ENCODE measurements at places on chromosomes 5 and 9.

DNA sequence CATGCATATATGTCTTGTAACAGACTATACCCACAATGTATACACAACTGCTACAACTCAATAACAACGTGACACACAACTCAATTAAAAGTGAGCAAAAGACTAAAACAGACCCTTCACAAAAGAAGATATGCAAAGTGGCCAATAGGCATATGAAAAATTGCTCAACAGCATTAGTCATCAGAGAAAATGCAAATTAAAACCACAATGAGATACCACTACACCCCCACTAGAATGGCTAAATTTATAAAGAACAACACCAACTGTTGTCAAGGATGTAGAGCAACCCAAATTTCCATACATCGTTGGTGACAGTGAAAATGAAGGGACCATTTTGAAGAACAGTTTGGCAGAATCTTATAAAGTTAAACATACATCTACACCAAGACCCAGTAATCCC, 38.9 kb downstream of the GABRB2 start:
- no peak for DNase-seq

DNA sequence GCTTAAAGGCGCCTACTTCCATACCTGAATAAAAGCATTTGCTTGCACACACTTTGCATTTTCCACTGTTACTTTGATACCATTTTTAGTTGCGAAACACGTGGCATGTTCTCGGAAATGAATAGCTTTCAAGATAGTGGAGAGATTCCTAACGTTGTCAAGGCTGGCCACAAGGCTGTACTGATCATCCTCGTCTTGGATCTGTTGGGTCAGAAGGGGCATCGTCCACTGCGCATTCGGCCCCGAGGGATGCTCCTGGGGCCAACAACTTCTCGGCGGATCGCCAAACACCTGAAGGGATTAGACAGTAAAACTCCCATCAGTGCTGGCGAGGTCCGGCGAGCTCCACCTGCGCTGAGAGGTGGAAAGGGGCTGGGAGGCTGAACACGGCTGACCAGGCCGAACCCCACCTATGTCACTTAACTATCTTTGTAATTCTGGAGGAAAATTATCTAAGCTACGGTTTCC, 599 bp downstream of the RAD1 start:
- no peak for DNase-seq

GRCh38 chr5:158422653-158423515, 563.9 kb upstream of the CLINT1 start:
- no peak for DNase-seq

DNA sequence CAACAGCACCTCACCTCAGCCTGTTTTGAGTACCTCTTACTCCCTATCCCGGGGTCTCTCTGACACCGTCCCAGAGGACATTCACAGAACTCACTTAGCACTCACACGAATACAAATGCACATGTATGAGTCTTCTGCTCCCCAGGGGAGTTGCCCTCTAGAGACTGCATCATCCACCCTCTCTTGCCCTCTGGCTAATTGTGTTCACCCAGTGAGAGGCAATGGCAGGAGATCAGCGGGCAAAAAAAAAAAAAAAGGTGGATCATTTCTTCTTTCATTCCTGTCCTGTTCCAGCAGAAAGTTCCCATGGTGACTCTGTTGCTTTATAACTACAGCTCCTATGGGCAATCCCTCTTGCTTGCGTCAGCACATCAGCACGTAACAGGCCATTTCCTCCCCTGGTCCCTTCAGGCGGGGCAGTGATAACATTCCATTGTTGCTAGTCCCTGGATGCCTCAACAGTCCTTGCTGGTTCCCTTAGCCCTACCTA, 23.5 kb upstream of the SNX2 start:
- no peak for DNase-seq

DNA sequence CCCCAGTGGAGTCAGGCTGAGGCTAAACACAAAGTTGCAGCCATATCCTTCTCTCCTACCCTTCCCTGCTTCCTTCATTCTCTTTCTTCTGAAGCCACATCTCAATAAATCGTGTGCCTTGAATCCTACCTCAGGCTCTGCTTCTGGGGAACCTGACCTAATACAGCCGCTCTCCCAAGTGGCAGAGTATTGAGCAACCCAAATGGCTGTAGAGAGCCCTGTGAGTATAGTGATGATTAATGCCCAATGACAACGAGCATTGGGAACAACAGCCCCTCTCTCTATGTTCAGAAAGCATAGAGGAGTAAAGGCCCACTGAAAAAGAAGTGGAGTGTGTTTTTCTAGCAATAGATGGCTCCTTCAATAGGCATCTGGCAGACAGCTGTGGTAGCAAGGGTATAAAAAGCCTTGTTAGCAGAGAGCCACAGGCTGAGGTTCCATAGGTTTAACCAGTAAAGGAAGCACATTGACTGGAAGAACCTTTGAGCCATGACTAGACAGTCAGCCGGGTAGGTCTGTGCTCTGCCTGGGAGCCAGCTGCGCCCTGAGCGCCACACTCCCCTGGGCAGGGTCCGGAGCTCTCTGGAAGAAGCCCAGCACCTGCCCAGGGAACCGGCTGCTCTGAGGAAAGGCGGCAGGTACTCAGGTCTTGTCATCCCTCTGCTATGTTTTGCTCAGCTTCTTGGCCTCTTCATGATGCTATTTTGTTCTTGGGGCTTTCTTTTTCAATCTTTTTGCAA, 22.6 kb upstream of the HSPA9 start:
- no peak for DNase-seq

DNA sequence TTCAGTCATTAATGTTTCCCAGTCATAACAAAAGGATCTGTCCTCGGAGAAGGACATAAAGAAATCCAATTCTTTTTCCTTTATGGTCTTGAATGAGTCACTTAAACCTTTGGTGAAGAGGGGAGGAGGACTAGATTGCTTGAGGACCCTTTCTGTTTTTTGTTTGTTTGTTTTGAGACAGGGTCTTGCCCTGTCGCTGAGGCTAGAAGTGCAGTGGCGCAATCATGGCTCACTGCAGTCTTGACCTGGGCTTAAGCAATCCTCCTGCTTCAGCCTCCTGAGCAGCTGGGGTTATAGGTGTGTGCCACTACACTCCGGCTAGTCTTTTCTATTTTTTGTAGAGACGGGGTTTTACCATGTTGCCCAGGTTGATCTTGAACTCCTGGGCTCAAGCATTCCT, 12.3 kb downstream of the TIGD6 start:
- DNase-seq, result no peak

DNA sequence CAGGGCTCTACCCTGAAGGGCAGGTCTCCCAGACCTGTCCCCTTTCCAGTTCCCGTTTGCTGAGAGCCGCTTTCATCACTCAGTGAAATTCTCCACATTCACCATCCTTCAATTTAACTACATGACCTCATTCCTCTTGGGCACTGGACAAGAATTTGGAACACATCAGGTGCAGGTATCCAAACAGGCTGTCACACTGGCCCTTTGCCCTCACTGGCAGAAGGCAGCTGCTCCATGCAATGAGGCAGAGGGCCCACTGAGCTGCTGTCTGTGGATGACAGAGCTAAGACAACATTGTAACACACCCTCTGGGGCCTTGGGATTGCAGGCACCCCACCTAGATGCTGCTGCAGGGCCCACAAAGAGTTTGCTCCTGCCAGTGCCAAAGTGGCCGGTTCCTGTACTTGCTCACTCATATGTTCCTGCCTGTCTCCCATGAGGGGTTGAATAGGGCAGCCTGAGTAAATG, 55.1 kb downstream of the ACTL7B start:
- no peak for DNase-seq

DNA sequence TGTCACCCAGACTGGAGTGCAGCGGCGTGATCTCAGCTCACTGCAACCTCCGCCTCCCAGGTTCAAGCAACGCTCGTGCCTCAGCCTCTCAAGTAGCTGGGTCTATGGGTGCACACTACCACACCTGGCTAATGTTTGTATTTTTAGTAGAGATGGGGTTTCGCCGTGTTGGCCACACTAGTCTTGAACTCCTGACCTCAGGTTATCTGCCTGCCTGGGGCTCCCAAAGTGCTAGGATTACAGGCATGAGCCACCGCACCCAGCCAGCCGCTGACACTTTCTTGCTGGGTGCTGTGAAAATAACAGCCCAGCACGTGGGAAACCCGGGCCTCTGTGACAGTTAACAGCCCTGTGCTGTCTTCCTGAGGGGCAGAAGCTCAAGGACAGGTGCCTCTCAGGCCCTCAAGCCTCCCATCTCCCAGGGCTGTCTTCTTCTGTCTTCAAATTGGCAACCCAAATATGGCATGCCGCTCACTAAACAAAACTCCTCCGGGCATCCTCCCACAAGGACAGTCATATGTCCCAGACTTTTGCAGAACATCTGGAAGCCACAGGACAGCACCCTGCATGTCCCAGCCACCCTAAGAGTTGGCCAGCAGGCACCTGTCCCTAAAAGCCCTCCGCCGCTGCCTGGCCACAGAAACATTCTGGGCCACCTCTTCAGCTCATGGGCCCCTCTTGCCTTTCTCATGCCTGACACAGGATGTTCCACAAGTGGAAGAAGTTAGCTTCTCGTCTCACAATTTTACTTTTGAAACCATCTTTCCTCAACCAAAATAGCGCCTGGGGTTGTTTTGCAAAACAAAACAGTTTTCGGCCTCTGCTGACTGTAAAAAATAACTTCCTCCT, 233.6 kb downstream of the SYK start:
- DNase-seq, result no peak

DNA sequence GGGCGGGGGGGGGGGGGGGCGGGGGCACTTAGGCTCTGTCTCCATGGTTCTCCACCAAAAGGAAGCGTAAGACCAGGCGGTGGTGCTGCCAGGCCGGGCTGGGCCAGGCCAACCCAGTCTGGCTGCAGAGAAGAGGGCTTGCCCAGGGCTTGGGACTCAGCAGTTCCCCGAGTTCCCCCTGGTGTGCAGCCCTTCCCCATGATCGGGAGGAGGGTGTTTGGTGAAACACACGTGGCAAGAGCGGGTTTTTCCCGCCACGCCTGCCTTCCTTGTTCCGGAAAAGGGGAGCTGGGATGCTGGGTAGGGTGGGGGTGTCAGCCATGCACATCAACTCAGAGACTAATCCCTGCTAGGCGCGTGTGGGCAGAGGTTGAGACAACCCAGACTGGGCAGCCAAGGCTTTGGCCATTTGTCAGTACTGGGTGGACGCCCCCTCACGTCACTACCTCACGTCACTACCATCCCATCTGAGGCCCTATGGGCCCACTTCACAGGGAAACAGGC, 32.9 kb downstream of the PRRX2 start:
- DNase-seq, result no peak

GRCh38 chr5:22650511-22650910, 202.6 kb downstream of the CDH12 start:
- DNase-seq, result no peak

GRCh38 chr5:56624751-56625150, 190.6 kb upstream of the MAP3K1 start:
- no peak for DNase-seq

DNA sequence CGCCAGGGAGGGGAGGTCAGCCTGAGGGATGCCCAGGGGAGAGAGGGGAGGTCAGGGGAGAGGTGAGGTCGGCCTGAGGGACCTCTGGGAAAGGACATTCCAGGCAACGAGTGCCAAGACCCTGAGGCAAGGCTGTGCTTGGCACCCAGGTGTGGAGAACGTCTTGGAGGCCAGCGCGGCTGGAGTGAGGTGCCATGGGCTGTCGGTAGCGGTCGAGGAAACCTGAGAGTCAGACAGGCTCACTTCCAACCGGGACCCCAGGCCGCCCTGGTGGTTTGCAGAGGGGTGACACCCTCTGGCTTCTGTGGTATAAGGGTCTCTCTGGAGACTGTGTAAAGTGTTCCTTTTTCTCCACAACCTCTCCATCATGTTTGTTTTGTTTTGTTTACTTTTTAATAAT, 82.9 kb downstream of the CACNA1B start:
- no peak for DNase-seq

DNA sequence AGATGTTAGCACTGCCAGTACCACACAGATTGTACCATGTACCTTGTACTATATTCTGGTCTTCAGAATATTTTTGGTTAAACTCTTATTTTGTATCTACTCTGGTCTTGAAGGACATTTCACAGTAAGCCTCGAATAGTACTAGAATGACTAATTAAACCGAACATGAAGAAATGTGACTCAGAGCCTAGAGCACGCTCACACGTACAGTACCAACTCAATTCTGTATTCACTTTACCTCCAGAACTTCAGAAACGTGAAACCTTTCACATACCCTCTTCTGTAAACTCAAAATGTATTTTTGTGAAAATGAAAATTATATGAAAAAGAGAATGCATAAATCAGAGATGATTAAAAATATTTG, 112.8 kb downstream of the MVB12B start:
- no peak for DNase-seq

DNA sequence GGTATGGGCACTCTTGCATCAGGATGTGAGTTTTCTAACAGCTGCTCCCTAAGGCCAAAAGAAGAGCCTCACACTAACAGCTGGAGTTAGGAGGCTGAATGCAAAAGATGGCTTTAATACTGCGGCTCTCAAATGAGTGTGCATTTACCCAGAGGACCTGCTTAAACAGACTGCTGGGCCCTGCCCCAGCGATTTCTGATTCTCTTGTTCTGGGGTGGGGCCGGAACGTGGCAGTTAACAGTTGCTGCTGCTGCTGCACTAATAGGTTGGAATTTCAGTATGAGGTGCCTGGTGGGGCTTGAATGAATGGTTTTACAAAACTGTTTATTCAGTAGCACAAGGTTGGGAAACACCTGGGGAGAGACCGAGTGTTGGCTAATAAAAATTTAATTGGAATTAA, 26.1 kb downstream of the HMGCR start:
- DNase-seq, result no peak

DNA sequence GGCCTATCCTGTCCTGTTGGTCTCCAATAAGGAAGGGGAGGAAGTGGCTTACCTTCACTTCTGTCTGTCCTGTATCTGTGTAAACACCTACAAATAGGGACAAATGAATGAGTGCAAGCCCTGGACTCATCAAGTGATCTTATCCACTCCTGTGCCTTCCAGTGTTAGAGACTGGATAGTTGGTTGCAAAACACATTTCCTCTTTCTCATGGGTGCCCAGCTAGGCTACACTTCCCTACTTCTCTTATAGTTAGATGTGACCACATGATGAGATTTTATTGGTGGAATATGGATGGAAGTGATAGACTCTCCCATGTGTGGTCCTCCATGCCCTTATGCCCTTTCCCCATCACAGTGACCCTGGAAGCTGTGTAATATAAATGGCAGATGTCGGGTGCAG, 16.9 kb upstream of the PFDN1 start:
- DNase-seq, result no peak

DNA sequence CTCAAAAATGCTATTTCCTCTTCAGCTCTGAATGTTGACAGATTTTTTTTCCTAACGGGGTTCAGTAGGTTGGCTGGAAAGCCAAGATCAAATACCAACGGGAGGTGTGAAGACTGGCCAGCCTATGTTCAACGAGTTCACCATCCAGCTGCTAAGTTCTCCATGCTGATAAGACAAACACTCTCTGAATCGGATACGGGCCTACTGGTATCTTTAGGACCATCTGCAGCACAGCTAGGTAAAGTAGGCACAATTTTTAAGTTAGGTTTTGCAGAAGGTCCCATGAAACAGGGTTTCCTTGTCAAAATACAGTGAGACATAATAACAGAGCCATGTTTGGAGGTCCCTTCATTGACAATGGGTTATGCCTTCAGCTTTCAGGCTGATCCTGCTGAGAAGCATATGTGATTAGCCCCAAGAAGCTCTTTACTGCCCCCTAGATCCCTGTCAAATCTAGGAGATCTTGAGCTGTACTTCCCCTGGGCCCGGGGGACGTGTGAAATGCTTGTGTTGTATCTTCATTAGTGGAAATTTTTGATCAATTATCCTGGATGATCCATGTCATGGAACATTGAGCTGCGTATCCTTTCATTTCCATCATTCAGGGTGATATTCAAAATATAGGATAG, 60.6 kb downstream of the PGM5 start:
- no peak for DNase-seq

Data from GOT3 (cell line).